ENCODE measurements at places on chromosomes 6 and 20.

DNA sequence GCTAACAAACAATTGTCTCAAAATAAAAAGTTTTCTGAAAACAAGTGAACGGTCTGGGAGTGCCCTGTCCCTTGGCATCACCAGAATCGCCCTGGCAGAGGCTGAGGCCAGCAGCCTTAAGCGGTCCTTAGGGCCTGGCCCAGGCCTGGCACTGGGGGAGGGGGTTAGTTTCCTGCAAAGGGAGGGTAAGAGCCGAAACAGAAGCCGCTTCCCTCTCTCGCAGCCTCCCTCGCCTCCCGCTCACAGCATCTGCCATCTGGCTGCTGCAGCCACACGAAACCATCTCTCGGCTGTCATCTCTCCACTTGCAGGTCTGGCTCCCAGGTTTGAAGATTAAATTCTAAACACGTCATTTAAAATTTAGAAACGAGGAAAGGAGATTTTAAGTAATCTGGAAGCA, 31.5 kb downstream of the PMEPA1 start:
- no peaks in the 10 kb centered on the region for H3K36me3 ChIP-seq
- H3K27me3 ChIP-seq: no peaks in the 10 kb centered on the region
- H3K27ac ChIP-seq: no peak overlapping the region
- H3K4me1 ChIP-seq: no peaks in the 10 kb centered on the region
- H3K4me3 ChIP-seq: no peak overlapping the region

- DNase-seq: no peak
- H3K27ac ChIP-seq: no peak overlapping the region
- H3K4me3 ChIP-seq: no peak overlapping the region
- H3K4me1 ChIP-seq: no peaks in the 10 kb centered on the region
- H3K36me3 ChIP-seq: no peaks in the 10 kb centered on the region
Observed at GRCh38 chr6:52115891-52116604, 28.6 kb upstream of the PKHD1 start.

DNA sequence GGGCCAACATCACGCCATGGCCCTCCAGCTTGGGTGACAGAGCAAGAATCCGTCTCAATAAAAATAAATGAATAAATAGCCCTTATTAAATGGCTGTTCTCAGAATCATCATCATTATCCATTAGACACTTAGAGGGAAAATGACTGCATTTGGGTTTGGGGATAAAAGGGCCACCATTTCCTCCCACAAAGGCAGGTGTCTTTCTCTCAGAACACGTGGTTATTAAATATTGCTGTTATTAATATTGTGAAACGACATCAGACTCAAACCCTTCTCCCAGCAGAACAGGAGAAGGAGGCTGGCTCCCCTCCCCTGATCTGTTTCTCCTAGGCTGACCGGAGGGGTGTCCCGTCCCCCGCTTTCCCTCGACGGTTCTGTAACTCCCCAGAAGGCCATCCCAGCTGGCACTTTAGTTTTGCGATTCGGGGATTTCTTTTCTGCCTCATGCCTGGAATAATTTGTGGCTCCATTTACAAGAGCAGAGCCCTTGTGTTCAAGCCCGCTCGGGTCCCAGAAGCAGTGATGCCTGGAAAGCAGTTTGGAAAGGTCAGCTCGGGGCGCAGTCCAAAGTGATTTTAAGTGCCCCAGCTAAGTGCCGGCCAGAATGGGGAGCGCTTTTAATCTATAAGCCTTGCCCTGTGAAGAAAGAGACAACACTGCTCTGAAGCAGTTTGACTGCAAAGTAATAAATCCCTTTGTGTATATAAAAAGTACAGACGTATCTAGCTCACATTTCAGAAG, 41.9 kb downstream of the EYA2 start:
- H3K4me1 ChIP-seq: no peaks in the 10 kb centered on the region
- no peak overlapping the region for H3K27ac ChIP-seq
- H3K27me3 ChIP-seq: no peaks in the 10 kb centered on the region
- no peaks in the 10 kb centered on the region for H3K36me3 ChIP-seq

DNA sequence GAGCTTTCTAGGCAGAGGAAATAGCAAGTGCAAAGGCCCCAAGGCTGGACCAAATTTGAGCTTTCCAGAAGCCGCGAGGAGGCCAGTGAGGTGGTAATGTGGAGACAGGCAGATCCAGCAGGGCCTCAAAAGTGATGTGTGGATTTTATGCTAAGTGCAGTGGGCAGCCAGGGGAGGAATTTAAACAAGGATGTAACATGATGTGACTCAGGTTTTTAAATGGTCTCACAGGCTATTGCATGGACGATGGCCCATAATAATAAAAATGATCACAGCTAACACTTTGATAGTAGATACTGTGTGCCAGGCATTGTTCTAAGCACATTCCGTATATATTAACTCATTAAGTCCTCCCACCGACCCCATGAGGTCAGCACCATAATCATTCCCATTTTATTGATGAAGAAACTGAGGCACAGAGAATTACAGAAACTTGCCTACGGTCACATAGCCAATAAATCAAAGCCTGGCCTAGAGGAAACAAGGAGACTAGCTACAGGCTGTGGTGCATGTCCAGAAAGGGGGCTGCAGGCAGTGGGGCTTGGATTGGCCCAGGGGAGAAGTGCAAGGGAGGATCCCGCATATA, 18.0 kb upstream of the PREX1 start:
- no peaks in the 10 kb centered on the region for H3K27me3 ChIP-seq
- H3K4me3 ChIP-seq: no peak overlapping the region
- no peaks in the 10 kb centered on the region for H3K36me3 ChIP-seq
- no peak for DNase-seq
- H3K4me1 ChIP-seq: no peaks in the 10 kb centered on the region

- no peaks in the 10 kb centered on the region for H3K4me1 ChIP-seq
- H3K4me3 ChIP-seq: no peak overlapping the region
- H3K36me3 ChIP-seq: no peaks in the 10 kb centered on the region
- no peak overlapping the region for H3K27ac ChIP-seq
- H3K27me3 ChIP-seq: no peaks in the 10 kb centered on the region
Observed at GRCh38 chr6:138261116-138261780, 43.0 kb upstream of the PBOV1 start.

GRCh38 chr20:15951658-15952057, 621.6 kb downstream of the KIF16B start:
- no peaks in the 10 kb centered on the region for H3K36me3 ChIP-seq
- no peaks in the 10 kb centered on the region for H3K4me1 ChIP-seq
- H3K27me3 ChIP-seq: no peaks in the 10 kb centered on the region
- no peak for DNase-seq
- H3K27ac ChIP-seq: no peak overlapping the region
- H3K4me3 ChIP-seq: no peak overlapping the region

DNA sequence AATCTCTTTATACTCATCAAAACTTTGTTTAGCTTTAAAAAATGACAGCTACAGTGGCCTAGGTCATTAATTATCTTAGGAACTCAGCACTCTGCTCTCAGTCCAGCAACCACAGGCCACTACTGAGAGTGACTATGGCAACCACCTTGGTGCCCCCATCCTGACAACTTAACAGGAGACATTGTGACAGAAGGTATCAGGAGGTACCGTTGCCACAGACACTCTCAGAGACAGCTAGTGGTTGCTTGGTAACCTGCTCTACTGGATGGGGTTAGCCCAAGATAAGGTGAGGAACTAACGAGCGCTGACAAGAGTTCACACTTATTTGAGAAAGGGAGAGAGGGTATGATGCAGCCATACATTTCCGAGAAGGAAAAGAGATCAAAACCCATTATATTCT, 76.1 kb upstream of the TFAP2D start:
- no peaks in the 10 kb centered on the region for H3K4me1 ChIP-seq
- no peak overlapping the region for H3K27ac ChIP-seq
- DNase-seq: no peak
- no peak overlapping the region for H3K4me3 ChIP-seq

DNA sequence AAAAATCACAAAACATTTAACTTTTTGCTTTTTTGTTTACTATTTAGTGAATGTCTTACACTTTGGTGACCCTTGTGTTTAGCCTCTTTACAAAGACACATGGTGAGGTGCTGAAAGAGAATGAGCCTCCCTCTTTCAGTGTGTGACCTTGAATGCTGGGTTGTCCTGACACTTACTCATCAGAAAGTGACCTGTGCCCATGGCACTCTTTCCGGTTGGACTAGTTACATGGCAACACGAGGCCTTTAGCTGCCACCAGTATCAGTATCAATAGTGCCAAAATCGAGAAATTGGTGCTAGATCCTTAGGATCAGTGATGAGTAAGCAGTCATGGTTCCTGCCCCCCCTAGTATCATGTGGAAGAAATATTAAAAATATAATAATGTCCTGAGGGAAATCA, 1.7 kb upstream of the RPL7L1 start:
- no peak overlapping the region for H3K4me3 ChIP-seq
- DNase-seq: no peak
- H3K27ac ChIP-seq: no peak overlapping the region
- H3K4me1 ChIP-seq: no peaks in the 10 kb centered on the region
- H3K27me3 ChIP-seq: no peaks in the 10 kb centered on the region
- peaks cover 4% of the 10 kb centered on the region for H3K36me3 ChIP-seq

- H3K36me3 ChIP-seq: no peaks in the 10 kb centered on the region
- H3K27ac ChIP-seq: no peak within 1 kb of the TSS
- no peak for DNase-seq
- H3K4me1 ChIP-seq: no peaks in the 10 kb centered on the region
- no peaks in the 10 kb centered on the region for H3K27me3 ChIP-seq
Observed at GRCh38 chr6:52087498-52087999, at the start of gene PKHD1. TSS of gene PKHD1 (minus strand) at chr6:52087613. CDS start at chr6:52084933, 2,680 bp downstream.

GRCh38 chr6:21791581-21791980, 198.0 kb downstream of the SOX4 start:
- no peaks in the 10 kb centered on the region for H3K4me1 ChIP-seq
- no peak overlapping the region for H3K27ac ChIP-seq
- no peaks in the 10 kb centered on the region for H3K27me3 ChIP-seq
- H3K4me3 ChIP-seq: no peak overlapping the region
- DNase-seq: no peak
- no peaks in the 10 kb centered on the region for H3K36me3 ChIP-seq

DNA sequence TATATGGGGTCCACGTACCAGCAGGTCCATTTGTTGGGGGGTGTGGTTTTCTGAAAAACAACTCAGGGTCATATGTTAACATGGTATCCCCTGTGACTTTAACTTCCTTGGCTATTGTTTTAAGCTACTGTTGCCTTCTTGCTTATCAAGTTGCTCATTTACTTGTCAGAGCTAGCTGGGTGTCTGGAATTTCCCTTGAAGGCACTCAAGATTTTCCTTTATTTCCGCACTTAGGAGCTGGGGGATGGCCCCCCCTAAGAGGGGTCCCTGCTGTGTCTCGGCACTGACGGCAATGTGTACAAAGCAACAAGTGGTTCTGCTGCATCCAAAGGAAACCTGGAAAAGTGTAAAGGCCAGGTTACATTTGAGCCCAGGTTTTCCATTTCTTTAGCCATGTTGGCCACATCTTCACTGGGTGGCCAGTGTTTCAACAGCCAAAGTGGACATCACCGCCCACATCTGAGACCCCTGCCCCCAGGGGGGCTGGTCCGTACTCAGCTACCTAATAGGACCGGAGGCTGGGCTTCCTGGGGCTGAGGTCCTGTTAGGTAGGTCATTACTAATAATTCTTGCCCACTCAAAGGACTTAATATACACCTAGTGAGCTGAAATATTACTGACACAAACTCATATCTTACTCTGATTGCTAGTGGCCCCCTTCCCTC, 24.8 kb upstream of the SYNDIG1 start:
- H3K36me3 ChIP-seq: no peaks in the 10 kb centered on the region
- DNase-seq: no peak
- no peak overlapping the region for H3K27ac ChIP-seq

All from effector memory CD4-positive, alpha-beta T cell (primary cell).